ENCODE measurements at places on chromosomes 5 and 9.
A peak's percentile ranks its signal among the peaks of the same experiment; 100 is the strongest.

- DNase-seq: no peak
Measured at GRCh38 chr5:133739181-133739780, 126.9 kb upstream of the FSTL4 start.

DNA sequence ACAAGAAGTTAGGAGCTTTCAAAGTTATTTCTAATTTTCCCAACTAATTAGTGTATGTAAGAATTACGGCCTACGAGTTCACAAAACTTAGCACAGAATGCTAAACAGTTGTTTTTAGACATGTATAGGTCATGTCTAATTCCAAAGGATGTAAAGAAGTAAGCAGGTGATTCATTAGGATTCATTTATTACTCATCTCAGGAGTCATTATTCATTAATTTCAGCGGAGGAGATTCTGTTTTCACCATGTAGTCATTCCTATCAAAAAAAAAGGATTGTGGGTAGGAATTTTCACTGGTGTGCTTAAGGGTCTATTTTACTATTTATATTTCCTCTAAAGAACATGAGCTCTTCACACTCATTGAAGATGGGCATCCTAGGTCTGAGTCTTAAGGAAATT lies 532.2 kb downstream of the ACTL7B start:
- DNase-seq: no peak

GRCh38 chr9:96327694-96328352 lies 25.8 kb upstream of the HSD17B3 start:
- peak; percentile 69 for DNase-seq

DNA sequence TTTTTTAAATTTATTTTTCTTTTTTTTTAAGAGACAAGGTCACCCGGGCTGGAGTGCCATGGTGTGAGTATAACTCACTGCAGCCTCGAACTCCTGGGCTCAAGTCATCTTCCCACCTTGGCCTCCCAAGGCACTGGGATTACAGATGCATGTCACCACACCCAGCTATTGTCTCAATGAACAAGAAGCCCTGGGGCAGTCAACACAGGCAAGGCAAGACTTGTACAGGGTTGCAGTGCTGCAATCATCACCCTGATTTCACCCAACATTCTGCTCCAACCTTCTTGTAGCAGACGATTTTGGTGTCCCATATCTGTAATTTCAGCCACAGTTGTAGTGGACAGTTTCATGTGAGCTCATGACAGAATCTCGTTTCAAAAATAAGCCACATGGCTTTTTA lies 205.8 kb upstream of the KIF2A start:
- no peak for DNase-seq

DNA sequence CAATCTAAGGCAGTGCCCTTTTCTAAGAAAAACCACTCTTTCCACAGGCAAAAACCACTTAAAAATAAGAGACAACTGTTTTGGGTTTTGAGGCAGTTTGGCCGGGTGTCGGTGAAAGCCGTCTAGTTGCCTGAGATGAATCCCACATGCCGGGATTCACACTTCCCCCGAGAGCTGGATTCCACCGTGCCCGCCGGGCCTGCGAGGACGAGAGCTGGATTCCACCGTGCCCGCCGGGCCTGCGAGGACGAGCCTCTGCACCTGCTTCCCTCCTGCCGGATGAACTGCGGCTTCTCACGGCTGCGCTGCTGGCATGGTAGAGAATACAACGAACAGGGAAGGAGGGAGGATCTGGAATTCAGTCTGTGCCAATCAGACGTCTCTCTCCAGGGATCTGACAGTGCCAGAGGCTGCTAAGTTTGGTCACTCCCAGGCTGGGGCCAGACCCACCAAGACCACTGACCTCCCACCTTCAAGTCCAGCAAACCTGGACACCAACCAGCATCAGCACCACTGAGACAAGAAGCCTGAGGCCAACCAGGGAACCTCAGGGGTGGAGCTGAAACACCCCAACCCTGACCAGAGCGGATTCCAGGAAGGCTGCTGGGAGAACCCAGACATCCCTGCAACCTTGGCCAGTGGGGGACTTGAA lies 23.0 kb downstream of the VAV2 start:
- no peak for DNase-seq

GRCh38 chr5:81779916-81780266 lies 29.0 kb upstream of the SSBP2 start:
- no peak for DNase-seq

GRCh38 chr5:147431586-147431985 lies 78.3 kb downstream of the DPYSL3 start:
- DNase-seq: no peak

GRCh38 chr5:154386952-154387629 lies 58.7 kb upstream of the SAP30L start:
- DNase-seq: no peak

DNA sequence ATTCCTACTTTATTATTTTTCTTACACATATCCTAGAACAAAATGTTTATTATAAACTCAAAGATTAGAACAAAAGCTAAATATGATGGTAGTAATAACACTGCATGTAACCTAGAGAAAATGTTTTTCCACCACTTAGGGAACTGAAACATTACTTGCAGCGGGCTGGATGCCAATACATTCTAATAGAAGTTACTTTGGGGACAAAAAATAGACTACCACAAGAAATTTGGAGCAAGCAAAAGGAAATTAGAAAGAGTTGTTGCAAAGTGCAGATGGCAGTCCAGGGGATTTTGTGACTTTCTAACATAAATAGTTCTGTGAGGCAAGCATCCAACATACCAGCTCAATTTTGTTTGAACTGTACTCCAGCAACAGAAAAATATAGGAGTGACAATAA lies 255.3 kb upstream of the GRIN3A start:
- DNase-seq: no peak

- DNase-seq: no peak
Measured at GRCh38 chr5:74020503-74020902, 394.5 kb downstream of the ARHGEF28 start.

- no peak for DNase-seq
Measured at GRCh38 chr5:170306381-170306831, 8.8 kb upstream of the LCP2 start.

DNA sequence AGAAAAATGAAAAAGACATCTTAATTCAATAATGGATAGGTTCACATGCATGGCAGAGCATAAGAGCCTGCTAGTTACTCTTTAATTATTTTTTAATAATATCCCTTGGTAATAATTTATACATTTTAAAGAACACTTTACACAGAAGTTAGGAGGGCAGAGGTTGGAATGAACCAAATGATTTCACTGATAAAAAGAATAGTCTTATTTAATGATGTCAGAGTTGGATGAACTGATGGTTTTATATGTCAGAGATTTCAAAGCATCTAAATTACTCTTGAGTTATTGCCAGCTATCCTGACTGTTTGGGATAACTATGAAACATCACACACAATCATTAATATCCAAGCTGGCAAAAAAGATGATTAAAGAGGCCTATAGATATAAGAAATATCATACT lies 244.8 kb downstream of the CSNK1G3 start:
- DNase-seq: no peak

- peak; percentile 95 for DNase-seq
Measured at GRCh38 chr5:143435210-143435657, 31.7 kb upstream of the NR3C1 start.

GRCh38 chr9:96619124-96619465 lies 548 bp downstream of the CDC14B start:
- no peak for DNase-seq

DNA sequence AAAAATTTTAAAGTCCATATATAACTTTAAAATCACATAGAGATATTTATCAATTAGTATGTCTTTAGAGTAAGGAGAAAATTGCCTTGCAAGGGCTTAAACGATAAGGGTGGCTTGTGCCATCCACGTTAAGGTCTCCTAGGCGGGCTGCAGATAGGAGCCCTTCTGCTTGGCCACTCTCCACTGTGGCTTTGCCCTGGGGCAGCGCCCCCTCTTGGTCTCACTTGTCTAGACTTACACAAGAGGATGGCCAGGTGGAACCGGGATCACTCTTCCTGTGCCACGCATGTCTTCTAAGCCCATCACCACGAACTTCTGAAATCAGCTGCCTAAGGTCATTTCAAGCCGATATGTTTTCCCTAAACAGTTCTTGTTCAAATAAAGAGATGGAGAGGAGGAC lies 2.9 kb downstream of the FPGS start:
- DNase-seq: peak; percentile 44

DNA sequence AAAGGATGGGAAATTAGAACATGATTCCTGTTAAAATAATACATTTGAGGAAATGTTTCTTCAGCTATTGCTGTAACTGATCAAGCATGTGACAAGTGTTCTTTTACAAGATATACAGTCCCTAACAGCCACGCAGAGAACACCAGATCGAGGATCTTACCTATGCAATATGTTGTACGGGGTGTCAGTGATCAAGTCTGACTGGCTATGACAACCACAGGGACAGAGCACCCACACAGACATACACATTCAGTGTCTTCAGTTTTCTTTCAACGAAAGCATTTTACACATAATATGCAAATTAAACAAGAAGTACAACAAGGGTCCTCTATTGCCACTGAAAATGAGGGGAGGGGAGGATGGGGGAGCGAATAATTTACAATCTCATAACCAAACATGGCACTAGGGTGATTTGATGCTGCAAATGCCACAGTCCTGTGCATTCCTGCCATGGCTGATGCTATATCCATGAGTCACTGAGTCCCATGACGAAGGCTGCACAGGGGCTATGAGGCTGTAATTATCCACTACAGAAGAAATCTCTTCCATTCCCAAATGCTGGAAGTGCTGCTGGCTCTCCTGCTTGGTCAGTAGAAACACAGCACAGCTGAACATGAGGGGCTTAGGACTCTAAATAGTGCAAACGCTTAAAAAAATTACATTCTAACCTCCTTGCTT lies 118.2 kb downstream of the KLHL3 start:
- no peak for DNase-seq

- no peak for DNase-seq
Measured at GRCh38 chr5:56457887-56458812, 225.0 kb upstream of the ANKRD55 start.

GRCh38 chr5:568061-568781 lies 43.9 kb upstream of the CEP72 start:
- DNase-seq: no peak

DNA sequence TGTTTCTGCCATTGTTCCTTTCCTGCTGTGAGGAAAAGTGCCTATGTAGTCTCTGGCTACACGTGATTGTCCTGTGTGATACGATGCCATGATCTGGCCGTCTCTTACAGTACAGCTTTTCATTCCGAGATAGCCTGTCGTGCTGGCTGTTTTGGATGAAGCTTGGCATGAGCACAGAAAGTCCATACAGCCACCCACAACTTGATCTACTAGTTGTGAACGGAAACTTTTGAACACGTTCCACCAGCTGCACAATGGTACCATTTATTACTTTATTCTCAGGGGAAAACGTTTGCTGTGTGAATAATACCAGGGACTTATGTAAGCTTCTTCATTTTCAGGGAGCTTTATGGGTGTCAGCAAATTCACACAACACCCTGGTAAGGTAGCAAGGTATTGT lies 217.6 kb upstream of the ANKRD55 start:
- DNase-seq: no peak

DNA sequence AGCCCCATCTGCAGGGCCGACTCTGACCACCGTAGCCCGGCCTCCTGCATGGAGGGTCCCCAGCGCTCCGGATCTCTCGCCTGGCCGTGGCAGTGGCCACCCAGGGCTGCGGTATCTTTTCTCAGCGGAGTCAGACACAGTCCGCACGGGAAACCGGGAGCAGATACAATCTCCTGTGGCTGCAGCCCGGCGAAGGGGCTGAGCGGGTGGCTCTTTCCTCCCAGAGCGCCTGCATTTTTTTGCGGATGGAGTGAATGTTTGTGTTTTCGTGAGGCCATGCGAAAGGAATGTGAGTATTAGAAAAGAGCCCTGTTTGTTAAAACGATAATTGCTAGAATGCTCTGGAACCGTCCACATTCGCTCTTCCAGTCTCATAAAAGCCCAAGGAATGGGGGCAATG lies 53.4 kb upstream of the PTCH1 start:
- no peak for DNase-seq

GRCh38 chr5:77131361-77131760 lies 44.3 kb upstream of the ZBED3 start:
- DNase-seq: no peak

GRCh38 chr5:2203774-2204173 lies 321.0 kb upstream of the IRX4 start:
- DNase-seq: no peak

DNA sequence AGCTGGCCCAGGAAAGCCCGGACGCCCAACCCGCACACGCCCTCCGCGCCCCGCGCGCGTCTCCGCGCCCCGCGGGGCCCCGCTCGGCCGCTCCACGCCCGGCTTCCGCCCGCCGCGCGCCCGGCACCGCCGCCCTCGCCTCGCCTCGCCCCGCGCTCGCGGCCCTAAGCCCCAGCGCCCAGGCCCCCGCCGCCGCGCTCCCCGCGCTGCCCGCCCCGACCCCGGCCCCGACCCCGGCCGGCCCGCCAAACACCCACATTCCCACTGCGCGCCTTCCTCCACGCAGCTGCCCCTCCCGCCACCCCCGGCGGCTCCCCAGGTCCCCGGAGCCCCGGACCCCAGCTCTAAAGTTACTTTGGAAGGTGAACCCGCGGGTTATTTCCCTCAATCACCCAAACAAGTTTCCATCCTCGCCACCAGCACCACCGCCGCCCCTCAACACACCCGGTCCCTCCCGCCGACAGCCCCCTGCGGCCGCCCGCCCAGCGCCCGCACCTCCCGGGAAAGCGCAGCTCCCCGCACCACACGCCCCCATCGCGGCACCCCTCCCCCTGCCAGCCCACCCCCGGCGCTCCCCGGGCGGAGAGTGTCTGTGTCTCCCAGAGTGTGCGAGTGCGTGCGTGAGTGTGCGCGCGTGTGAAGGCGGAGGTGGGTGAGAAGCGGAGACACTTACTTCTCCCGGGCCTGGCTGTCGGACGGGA lies 439 bp downstream of the SSBP2 start:
- DNase-seq: no peak

DNA sequence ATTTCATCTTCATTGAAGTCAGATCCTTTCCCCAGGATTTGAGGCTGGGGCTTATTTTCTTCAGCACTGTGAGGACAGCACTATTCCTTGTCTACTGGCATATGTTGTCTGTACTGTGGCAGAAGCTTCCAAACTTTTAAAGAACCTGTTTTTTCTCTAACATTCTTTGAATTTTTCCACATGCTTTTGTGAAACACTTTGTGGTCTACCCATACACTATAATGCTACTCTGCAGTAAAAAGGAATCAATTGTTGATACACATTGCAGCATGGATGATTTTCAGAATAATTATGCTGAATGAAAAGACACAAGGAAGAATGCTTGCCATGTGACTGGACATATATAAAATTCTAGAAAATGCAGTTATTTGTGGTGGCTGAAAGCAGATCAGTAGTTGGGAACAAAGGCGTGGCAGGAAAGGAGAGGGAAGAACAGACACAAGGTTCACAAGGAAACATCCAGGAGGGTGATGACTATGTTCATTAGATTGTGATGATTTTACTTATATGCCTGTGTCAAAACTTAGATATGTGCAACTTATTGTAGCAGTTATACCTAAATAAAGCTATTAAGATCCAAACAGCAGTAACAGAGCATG lies 96.8 kb downstream of the WNK2 start:
- DNase-seq: no peak

GRCh38 chr5:73816656-73817420 lies 190.8 kb downstream of the ARHGEF28 start:
- no peak for DNase-seq

Data from NAMALWA (cell line).